Suprapubic skin (tissue), 4 donors: ENCODE measurements at places on chromosomes 7 and 10. TPM values are rescaled to one million over a fixed set of nuclear protein-coding genes. Genes with fewer than 3 reads are reported as not detected.

- H3K27ac ChIP-seq = no peak overlapping the region
- no peaks in the 10 kb centered on the region for H3K27me3 ChIP-seq
- no peak for DNase-seq
- no peaks in the 10 kb centered on the region for H3K4me1 ChIP-seq
- H3K4me3 ChIP-seq = no peak overlapping the region
- H3K36me3 ChIP-seq = no peaks in the 10 kb centered on the region
Observed at GRCh38 chr10:20908391-20908790, 11.3 kb upstream of the NEBL start.

GRCh38 chr7:68147614-68148238 lies 1151.1 kb downstream of the TYW1 start:
- no peak for DNase-seq
- no peaks in the 10 kb centered on the region for H3K36me3 ChIP-seq
- no peak overlapping the region for H3K27ac ChIP-seq
- H3K4me1 ChIP-seq = no peaks in the 10 kb centered on the region

GRCh38 chr10:88194041-88194887 lies 330.8 kb downstream of the PTEN start:
- no peak overlapping the region for H3K4me3 ChIP-seq
- no peak for DNase-seq
- no peak overlapping the region for H3K27ac ChIP-seq
- peaks cover 14% of the 10 kb centered on the region for H3K4me1 ChIP-seq
- H3K27me3 ChIP-seq = no peaks in the 10 kb centered on the region

GRCh38 chr7:64687249-64687648 lies 21.3 kb downstream of the ZNF107 start:
- H3K27ac ChIP-seq = peak overlapping the region; percentile 88
- H3K4me1 ChIP-seq = peaks cover 31% of the 10 kb centered on the region
- H3K27me3 ChIP-seq = no peaks in the 10 kb centered on the region
- DNase-seq = no peak
- H3K36me3 ChIP-seq = peaks cover 29% of the 10 kb centered on the region

DNA sequence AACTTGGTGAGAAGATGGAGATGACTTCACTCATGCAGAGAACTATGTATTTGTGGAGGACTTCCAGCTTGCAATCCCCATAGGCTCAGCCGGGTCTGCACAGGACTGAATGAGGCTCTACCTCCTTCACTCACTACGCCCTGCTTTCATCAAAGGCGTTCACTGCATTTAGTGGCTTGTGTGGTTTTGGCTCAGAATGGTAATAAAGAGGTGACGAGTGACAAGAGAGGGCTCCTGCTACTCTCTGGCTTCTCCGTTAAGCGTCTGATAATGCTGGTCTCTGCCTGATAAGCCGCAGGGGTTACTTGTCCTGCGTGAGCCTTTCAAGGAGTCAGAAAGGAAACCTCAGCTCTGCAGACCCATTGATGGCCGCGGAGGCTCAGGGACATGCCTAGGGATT lies 343.4 kb downstream of the PRPF18 start:
- no peak for DNase-seq
- no peaks in the 10 kb centered on the region for H3K36me3 ChIP-seq
- H3K27ac ChIP-seq = no peak overlapping the region

RBM20 gene
- 1.6 TPM for total RNA-seq

CASD1 gene
- 9.0 TPM for total RNA-seq

DNA sequence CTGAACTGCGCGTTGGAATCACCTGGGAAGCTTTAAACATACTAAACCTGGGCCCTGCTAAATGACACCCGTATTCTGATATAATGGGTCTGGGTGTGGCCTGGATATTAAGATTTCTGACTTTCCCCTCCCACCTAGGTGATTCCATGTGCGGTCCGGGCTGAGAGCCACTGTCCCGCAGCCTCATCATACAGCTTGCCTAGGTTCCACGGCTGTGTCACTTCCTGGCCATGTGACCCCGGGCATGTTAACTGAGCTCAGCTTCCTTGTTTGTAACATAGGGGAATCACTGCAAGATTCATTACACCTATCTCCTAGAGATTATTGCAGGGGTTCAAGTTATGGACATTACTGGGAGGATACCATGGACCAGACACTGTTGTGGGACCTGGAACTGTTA lies 472.7 kb upstream of the GALNT17 start:
- no peak overlapping the region for H3K27ac ChIP-seq
- DNase-seq = no peak
- H3K27me3 ChIP-seq = no peaks in the 10 kb centered on the region
- H3K36me3 ChIP-seq = no peaks in the 10 kb centered on the region
- H3K4me3 ChIP-seq = no peak overlapping the region

C7orf57 gene
- not detected for total RNA-seq

DNA sequence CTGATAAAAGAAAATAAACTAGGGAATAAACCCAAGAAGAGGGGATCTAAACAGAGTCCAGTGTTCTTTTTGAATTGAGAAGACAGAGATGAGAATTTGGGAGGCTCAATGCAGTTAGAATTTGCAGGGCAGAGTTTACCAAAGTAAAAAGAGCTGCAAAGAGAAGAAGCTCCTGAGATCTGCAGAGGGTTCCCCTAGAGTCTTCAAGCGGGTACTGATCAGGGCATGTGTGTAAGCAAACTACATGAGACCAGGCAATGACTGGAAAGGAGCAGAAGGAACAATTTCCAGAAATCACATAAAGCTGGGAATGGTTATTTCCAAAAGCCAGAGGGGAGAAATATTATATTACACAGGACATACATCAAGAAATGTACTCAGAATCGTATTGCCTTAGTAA lies 58.1 kb upstream of the TES start:
- H3K4me1 ChIP-seq = no peaks in the 10 kb centered on the region
- no peaks in the 10 kb centered on the region for H3K27me3 ChIP-seq
- no peak for DNase-seq
- H3K36me3 ChIP-seq = no peaks in the 10 kb centered on the region
- H3K27ac ChIP-seq = no peak overlapping the region

- H3K36me3 ChIP-seq = peaks cover 3% of the 10 kb centered on the region
- H3K4me1 ChIP-seq = no peaks in the 10 kb centered on the region
- H3K27me3 ChIP-seq = no peaks in the 10 kb centered on the region
- H3K27ac ChIP-seq = no peak overlapping the region
Observed at GRCh38 chr10:61950449-61951143, 49.1 kb downstream of the ARID5B start.
